ENCODE measurements at places on chromosomes 11 and 22.

GRCh38 chr22:17855572-17856290 lies 81.5 kb upstream of the BID start:
- no peak for DNase-seq

GRCh38 chr22:19997561-19998231 lies 18.9 kb downstream of the ARVCF start:
- DNase-seq, result no peak

DNA sequence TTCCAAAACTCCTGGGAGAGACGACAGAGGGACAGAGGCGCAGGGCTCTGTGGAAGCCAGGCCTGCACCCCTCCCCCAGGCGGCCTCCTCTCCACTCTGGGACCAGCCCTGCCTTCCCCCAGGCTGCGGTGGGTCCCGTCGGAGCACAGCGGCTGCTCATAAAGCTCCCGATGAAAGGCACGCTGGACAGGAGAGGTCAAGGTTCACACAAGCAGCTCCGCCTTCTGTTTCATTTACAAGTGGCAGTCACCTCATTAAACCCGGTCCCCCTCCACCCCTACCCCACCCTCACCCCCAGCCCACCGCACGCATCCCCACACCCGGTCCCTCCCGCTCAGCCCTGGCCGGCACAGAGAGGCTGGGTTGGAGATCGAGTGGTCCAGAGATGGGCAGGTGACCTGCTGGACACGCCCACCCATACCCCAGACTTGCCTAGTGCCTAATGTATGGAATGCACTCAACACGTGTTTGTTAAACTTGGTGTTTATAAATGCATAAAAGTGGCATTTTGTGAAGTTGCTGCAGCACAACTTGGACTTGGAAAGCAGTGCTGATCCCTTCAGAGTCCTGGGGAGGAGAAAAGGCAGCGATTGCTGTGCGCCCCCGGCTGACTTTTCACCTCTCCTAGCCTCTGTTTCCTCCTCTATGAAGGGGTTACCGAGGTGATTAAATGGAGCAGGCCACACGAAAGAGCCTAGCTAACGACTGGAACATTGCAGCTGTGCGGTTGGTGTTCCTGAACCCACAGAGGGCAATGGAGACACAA lies 26.0 kb downstream of the RPUSD4 start:
- no peak for DNase-seq

- no peak for DNase-seq
Measured at GRCh38 chr11:12076840-12077534, 33.4 kb upstream of the MICAL2 start.

DNA sequence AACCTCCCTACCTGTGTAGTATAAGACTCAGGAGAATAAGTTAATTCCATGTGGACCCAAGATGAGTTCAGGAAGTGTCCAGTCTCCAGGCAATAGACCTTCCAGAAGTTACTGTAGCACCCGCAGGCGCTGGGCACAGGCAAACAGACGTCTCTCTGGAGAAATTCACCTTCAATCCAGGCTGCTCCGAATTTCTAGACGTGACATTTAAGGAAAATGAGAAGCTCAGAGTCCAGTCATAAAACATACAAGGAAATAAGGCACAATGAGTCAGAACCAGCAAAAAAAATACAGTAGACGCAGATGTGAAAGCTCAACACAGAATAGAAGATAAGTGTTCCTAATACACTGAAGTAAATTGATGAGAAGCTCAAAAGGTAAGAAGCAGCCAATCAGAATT lies 14.2 kb downstream of the NADSYN1 start:
- no peak for DNase-seq

DNA sequence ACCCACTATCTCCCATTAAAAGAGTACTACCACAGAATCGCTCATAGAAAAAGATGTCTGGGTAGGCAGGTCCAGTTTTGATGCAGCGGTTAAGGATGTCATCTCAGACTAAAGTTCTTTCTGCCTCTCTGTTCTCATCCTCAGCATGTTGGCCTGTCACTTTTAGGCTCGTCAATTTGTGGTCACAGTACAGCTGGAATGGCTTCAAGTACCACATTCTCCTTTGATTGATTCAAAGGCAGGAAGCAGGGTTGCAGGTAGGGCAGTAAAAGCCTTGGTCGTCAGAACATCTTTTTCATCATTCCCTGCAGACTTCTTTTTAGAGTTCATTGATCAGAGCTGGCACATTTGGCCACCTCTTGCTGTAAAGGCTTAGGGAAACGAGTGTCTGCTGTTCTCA lies 28.7 kb downstream of the SDHD start:
- no peak for DNase-seq

DNA sequence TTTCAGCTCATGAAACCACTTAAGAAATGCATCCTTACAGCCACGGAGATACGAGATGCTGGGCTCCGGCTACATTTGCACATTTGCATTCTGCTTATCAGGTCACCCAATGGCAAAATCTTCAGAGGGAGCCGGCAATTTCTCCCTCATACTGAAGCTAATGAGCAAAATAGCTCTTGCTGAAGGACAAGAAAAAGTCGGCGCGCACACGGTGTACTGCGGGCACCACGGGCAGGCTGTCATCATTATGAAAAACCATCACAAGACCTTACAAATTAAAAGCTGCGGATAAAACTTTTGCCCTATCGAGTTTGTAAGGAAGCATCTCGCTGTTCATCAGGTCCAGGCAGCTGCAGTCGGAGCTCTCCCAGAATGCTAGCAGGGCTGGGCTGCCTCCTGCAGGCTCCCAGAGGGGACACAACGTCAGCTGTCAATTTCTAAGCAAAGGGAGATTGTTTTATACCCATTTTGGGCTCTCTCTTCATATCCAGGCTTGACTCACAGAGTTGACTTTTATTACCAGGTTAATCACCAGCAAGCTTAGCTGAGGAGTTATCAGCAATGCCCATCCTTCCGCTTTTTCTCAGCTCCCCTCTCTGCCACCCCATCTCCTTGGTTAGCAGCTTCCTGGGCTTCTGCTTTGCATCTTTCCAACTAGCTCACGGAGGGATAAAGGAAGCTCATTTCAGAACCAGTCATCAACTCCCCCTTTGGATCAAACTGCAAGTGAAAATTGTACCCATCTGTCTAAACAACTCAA lies 375.1 kb downstream of the OPCML start:
- DNase-seq, result no peak

GRCh38 chr11:17389211-17389956 lies 925 bp upstream of the KCNJ11 start:
- DNase-seq, result peak; percentile 50

GRCh38 chr22:26021516-26021915 lies 147.7 kb upstream of the SEZ6L start:
- no peak for DNase-seq

Data from H4 (cell line).